ENCODE measurements at places on chromosomes 11 and 22.
A peak's percentile ranks its signal among the peaks of the same experiment; 100 is the strongest.

GRCh38 chr22:23204541-23205157 lies 24.3 kb downstream of the BCR start:
- no peak for DNase-seq

- no peak for DNase-seq
These were observed 7.8 kb upstream of the NAA40 start for GRCh38 chr11:63931045-63931444.

GRCh38 chr11:114432893-114433292 lies 6.4 kb upstream of the REXO2 start:
- DNase-seq, result no peak

- DNase-seq, result no peak
These were observed 18.5 kb downstream of the ENDOD1 start for GRCh38 chr11:95108159-95108611.

- DNase-seq, result no peak
These were observed 80.0 kb downstream of the C11orf91 start for GRCh38 chr11:33620423-33621171.

DNA sequence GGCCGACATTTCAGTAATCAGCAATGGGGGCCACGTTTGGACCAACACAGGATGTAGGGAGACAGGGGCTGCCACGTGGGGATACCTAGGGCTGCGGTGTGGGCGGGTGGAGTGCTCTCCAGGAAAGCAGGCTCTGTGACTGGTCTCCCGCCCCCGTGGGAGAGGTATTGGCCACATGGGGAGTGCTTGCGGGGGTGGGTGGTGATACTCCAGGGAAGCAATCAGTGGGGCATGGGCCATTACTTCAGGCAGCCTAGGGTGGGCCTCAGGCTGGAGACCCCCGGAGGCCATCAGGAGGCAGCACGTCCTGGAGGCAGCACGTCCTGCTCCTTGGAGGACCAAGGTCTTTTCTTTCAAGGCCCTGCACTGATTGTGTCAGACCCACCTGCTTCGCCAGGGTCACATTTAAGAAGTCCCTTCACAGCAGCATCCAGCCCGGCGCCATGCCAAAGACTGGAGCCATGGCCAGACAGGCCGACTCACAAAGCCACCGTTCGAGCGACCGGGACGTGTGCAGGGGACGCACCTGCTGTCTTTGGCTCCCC lies 3.0 kb upstream of the MUC2 start:
- no peak for DNase-seq

- no peak for DNase-seq
These were observed 4.7 kb downstream of the LTBP3 start for GRCh38 chr11:65553301-65554001.

GRCh38 chr11:9664276-9665171 lies 647 bp downstream of the SWAP70 start:
- DNase-seq, result peak; percentile 47

- no peak for DNase-seq
These were observed 179.7 kb downstream of the TBC1D22A start for GRCh38 chr22:46941968-46942798.

- peak; percentile 53 for DNase-seq
These were observed 3.6 kb downstream of the MMP1 start for GRCh38 chr11:102794382-102794781.

- no peak for DNase-seq
These were observed 122.7 kb downstream of the EFCAB6 start for GRCh38 chr22:43689356-43689755.

- DNase-seq, result peak; percentile 58
These were observed 444.4 kb downstream of the DLG2 start for GRCh38 chr11:85182441-85183387.

GRCh38 chr11:133747409-133747808 lies 97.9 kb downstream of the SPATA19 start:
- DNase-seq, result no peak

DNA sequence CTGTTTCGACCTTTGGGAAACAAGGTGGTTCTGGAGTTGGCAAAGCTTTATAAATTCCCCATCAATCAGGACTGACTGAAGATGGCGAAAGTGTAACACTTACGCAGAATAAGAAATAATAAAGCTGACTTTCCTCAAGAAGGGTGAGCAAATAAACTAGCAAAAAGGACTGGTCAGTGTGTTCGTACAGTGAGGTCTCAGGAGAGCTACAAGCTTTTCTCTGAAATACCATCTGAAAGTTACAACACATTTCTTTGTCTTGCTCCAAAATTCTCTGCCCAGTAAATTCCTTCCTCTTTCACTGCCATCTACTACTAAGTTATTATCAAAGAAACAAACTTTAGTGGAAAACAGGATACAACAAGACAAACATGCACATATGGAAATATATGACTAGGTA lies 13.4 kb downstream of the PITPNB start:
- DNase-seq, result no peak

DNA sequence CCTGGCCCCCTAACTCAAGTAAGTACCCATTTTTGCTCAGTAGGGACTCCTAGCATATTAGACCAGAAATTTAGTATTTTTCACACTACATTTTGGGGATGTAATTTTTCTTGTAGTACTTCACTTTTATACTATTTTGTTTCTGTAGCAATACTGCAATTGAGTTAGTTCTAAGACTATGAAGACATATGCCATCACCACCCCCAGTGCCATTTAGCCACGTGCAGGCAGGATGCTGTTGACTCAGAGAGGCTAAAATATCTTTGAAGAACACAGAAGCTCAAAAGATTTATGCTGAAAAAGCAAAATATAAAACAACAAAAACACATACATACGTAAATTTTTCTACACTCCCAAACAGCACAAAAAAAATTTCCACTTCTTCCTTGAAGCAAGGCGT lies 29.1 kb upstream of the DLAT start:
- DNase-seq, result no peak

GRCh38 chr11:98559961-98560360 lies 460.8 kb upstream of the CNTN5 start:
- no peak for DNase-seq

DNA sequence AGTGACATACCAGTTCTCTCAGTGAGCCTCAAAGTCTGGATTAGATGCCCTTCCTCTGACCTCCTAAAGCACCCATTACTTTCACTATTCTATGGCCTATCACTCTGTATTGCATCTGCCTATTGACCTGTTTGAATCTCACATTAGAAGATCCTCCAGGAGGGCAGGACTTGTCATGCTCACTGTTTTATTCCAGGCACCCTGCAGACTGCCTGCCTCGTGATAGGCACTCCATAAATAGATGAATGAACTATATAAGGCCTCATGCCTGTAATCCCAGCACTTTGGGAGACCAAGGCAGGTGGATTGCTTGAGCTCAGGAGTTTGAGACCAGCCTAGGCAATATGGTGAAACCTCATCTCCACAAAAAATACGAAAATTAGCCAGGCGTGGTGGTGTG lies 160.1 kb upstream of the CADM1 start:
- DNase-seq, result no peak

DNA sequence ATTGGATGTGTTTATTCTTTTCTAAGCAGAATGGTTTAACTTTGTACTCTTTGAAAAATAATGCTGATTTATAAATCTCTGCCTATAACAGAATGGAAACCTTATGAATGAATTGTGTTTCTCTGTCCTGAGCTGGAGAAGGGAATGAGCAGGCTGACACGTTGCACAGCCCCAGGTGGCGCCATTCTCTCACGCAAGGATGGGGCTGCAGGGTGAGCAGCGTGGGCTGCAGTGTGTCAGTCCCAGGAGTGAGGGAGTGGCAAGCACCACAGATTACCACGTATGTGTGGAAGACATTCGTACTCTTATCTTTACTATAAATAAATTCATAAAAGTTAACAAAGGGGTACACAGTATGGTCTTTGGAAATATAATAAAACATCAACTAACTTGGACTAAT lies 33.4 kb downstream of the FDX1 start:
- peak; percentile 33 for DNase-seq

DNA sequence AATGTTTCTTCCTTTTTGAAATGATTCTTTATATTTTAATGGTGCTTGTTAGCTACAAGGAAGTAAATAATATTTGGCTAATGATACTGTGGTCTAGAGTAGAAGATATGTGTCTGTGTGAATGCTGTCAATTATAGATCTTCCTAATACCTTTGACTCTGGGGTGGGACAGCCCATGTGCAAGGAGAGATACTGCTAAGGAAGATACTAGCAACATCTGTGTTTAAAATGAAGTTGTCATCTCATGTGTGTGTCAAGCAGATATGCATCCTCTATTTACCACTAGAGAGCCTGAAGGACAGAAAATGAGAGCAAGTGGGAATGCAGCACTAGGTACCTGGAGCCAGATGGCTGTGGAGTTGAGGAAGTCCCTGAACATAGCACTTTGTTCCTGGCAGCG lies 34.1 kb downstream of the PPME1 start:
- no peak for DNase-seq

DNA sequence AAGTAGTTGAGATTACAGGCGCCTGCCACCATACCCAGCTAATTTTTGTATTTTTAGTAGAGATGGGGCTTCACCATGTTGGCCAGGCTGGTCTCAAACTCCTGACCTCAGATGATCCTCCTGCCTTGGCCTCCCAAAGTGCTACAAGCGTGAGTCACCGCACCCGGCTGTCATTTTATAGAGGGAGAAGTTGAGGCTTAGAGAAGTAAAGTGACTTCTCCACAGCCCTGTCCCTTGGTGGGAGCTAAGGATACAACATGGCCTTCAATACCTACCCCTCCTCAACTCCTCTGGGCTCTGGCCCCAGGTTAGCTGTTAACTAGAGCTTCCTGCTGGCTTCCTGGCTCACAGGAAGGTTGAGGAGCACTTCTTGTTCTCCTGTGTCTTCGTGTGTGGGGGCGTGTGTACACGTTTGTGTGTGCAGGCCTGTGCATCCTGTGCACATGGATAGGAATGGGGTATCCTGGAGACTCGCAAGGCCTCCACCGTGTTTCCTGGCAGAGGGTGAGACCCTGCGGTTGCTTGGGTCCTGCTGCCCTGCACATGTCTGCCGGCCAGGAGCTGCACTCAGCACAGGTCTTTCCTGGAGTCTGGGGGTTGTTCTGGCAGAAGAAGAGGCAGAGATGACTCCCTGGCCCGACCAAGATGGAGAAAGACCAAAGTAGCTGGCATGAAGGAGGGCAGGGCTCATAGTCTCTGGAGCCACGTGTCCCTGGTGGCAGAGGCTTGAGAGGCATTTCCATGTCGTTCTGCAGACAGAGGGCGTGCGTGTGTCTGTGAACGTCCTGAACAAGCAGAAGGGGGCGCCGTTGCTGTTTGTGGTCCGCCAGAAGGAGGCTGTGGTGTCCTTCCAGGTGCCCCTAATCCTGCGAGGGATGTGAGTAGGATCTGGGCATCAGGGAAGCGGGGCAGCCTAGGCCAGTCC lies 2.4 kb downstream of the SIDT2 start:
- DNase-seq, result peak; percentile 78

DNA sequence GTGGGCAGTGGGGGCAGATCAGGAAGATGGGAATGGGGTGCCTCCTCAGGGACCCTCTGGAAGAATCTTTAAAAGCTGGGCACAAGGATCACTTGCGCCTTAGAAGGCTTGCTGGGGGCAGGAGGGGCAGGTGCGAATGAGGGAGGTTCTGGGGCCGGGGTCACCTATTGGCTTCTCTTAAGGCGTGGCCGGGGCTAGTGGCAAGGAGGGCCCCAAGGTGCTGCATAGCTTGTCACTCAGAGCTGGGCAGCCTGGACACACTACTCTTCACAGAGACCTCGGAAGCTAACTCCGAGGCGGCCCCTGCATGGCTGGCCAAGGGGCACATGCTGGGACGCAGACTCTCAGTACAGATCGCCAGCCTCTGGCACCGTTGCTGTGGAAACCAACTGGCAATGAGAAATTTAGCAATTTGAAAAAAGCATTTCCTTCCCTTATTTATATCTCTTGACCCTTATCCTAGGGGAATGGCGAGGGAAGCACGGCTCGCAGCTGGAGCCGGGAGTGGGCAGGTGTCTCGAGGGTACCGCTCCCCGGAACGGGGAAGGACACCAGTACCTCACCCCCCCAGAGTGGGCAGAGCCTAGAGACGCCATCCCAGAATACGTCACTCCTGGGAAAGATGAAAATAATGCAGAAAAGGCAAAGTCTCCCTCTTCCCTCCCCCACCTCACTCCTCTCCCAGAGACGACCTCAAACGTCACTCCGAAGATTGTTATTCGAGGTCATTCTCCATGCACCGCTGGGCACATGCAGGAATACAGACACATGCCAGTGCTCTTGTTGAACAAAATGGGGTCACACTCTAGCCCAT lies 188.1 kb downstream of the CTTN start:
- DNase-seq, result no peak

DNA sequence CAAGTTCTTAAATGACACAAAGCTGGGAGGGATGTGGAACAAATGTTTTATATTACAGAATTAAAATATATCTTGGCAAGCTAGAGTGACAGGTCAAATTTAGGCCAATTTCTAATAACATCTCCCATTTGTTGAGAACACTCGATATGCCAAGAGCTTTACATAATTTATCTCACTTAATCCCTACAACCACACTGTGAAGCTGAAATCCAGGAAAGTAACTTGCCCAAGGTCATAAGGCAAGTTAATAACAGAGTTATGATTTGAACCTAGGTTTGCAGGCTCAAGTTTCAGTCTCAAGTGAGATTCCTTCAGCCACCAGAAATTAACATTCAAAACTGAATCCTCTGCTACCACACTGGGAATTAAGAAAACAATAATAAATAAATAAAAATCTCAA lies 38.3 kb downstream of the RAB30 start:
- DNase-seq, result no peak

DNA sequence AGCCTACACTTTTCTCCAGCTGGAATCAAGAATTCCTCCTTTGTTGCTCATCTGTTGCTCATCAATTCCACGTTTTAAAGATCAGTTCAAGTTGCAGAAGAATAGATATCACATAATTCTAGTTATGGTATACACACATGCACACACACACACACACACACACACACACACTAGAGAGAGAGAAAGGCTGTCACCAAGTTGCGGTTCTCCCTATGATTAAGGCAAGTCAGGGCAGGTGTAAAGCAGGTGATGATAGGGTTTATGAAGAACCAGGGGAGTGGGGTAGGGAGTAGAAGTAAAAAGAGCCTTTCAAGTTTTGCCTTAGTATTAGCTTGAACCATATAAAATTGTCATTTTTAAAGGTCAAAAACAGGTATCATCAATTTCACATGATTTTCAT lies 31.7 kb upstream of the TMPRSS4 start:
- no peak for DNase-seq

DNA sequence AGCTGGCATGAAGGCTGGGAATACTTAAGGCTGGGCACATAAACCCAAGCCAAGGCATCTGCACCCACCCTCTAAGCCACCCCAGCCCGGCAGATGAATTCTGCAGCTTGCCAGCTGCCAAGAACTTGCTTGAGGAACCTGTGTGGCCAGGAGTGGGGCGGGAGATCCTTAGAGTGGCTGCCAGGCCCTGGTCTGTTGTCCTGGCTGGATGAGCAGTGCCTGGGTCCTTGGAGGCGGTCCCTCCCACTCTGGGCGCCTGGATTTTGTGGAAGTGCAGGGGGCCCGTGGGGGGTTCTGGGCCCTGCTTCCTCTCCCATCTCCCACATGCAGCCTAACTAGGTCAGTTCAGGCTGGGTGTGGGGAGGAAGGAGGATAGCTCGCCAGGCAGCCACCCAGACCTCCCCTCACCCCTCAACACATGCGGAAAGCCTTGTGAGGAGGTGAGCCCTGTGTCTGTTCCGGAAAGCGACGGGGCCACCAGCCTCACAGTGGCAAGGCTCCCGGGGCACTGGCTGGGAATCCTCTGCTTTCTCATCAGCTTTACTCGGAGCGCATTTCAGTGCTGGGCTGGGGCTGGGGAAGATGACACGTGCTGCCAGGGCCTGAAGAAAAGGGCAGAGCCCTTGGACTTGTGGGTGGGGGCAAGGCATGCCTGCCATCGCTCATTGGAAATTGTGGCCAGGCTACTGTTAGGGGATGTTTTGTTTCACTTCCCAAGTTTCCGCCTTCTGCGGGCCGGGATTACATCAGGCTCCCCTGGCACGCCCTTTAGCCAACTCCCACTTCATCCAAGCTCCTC lies 8.4 kb downstream of the DAGLA start:
- DNase-seq, result no peak

- peak; percentile 74 for DNase-seq
These were observed 39.9 kb downstream of the SERGEF start for GRCh38 chr11:17972987-17973386.
